Astrocyte of the spinal cord (primary cell): ENCODE measurements at places on chromosomes 12 and 14.

GRCh38 chr12:57368349-57369095 lies 62.3 kb downstream of the R3HDM2 start:
- DNase-seq: no peak

DNA sequence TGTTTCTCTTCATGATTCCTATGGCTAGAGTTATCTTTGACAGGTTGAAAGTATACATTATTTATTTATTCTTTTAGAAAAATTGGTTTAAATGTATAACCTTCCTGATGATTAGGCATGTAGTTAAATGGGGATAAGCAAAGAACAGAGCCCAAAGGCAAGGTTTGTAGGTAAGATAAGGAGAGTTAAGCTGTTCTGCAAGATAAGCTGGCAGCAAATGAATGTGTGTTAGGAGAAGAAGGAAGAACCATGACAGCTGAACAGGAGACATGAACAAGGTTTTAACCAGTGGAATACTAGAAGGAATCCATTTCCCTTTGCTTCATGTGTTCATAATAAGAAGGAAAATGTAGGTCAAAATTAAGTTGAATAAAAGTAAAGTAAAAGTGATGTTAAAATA lies 1330.1 kb upstream of the USP15 start:
- DNase-seq: no peak

- DNase-seq: no peak
These were observed 32.8 kb downstream of the MIA2 start for GRCh38 chr14:39266525-39266870.

DNA sequence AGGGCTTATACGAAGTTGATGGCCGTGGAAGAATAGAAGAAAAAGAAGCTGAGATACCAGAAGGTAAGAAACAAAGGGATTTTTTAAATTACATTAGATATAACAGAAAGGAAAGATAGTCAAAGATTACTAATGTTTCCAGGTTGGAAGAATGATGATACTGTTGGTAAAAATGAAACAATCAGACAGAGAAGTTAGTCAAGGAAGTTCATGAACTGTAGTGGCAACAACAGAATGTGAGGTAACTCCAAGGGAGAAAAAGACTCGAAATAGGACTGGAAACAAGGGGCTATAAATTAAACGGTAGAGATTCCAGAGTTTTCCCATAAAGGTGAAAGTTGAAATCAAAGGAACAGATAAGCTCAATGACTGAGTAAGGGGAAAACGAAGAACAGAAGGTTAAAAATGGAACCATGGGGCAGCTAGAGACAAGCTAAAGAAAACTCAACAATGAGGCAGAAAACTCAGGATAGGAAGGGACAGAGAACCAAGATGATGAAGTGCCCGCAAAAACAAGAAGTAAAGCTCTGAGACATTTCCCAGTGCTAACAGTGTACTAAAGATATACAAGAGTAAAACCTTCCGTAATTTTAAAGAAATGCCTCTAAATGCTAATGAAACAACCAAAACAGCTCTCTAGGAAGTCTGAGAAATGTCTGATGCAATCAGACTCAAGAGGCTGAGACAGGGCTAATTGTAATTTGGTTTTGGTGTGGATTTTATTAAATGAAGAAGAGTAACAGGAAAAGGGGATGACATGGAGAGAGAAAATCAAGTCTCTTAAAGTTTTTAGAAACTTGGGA lies 70.0 kb downstream of the PPP2R5E start:
- DNase-seq: no peak

GRCh38 chr12:115474539-115475353 lies 790.8 kb upstream of the TBX3 start:
- no peak for DNase-seq

DNA sequence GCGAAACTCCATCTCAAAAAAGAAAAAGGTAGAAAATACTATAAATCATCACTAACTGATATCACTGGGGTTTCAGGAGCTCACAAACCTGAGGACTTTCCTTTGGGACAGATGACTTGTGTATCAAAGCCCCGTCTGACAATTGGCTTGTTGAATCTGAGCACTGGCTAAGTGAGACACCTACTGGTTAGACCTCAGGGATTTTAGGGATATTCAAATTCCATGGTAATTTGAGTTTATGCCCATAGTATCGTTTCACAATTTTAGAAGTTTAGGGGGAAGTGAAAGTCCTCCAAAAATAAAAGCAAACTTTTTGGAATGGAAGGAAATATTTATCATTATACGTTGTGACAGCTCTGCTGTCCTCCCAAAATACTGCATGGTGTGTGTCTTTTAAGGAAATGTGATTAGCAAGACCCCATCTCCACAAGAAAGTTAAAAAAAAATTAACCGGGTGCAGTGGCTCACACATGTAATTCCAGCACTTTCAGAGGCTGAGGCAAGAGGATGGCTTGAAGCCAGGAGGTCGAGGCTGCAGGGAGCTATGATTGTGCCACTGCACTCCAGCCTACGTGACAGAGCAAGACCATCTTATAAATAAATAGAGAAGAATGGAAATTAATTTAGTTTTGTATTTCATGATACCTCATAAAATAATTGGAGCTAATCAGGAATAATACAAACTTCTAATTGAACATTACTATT lies 49.2 kb downstream of the FBXL14 start:
- DNase-seq: no peak

GRCh38 chr12:105420659-105421240 lies 90.3 kb downstream of the C12orf75 start:
- peak; percentile 82 for DNase-seq

GRCh38 chr14:76136476-76137110 lies 15.1 kb upstream of the GPATCH2L start:
- DNase-seq: no peak

GRCh38 chr14:88045705-88046104 lies 40.8 kb downstream of the GPR65 start:
- DNase-seq: no peak
